CD4-positive, alpha-beta T cell treated with Interleukin-6 at 100 ng/mL for 8 hours (primary cell): ENCODE measurements at places on chromosomes 1 and 21.

- no peak for DNase-seq
These were observed 7.9 kb downstream of the KIF21B start for GRCh38 chr1:201015551-201016091.

GRCh38 chr1:19975423-19976193 lies 3.8 kb downstream of the PLA2G2A start:
- DNase-seq, result no peak

DNA sequence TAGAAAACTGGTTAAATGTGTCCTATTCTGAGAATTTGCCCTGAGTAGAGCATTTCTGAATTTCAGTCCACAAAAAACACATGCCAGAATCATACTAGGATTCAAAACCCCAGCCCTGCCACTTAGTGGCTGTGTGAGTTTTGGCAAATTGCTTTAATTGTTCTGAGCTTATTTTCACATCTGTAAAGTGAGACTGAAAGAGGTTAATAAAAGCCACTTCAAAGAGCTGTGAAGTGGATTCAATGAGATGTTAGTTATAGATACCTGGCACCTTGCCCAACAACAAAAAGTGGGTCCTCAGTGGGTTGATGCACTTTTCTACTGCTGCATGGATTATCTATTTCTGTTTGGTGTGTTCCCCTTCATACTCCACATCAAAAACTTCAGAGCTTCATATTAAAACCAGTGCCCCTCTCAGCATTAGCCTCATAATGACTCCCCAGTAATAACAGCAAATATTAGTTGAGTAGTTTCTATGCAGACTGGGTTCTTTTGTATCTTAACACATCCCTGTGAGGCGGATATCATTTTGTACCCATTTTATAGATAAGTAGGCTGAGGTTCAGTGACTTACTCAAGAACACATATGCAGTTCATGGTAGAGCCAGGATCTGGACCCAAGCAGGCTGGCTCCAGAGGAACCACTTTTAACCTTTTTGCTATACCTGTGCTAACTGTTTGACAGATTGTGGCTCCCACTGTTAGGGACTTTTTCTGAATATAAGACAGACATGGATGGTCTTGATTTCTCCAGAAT lies 14.2 kb upstream of the ADORA3 start:
- peak; percentile 48 for DNase-seq

GRCh38 chr1:221078260-221078965 lies 199.2 kb downstream of the HLX start:
- DNase-seq, result no peak

DNA sequence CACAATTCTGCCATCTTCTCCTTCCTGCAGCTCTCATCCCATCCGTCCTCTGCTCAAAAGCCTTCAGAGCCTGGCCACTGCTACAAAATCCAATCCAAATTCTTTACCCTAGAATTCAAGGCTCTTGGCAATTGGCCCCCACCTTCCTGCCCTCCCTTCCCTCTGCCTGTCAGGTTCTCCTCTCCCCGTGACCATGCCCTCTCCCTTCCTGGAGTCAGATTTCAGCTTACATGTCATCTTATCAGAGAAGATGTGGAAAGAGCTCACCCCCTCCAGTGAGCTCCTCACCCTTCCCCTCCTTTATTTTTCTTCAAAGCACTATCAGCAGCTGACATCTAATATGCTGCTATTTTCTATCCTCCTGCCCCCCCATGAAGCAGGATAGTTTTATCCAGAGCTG lies 86.9 kb downstream of the GRIK3 start:
- no peak for DNase-seq

DNA sequence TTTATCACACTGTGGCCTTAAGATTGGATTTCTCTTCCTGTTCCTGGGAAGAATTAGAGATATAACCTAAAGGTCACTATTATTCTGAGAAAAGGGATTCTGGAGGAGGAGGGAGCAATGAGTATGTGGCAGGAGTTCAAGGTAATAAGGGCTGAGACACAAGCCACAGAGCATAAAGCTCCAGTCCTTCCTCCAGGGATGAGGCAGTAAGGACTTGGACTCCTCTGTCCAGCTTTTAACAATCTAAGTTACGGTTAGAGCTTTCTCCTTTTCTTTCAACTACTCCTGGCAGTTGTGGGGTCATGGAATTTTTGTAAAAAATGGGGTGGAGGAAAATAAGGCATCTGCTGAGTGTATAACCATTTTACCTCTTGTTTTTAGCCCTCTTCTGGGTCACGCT lies at the start of gene HSD3B2:
TSS of gene HSD3B2 (plus strand) at position 201 of the 400 bp plus-strand sequence. CDS start 270 bp downstream, outside the sequence.
- no peak for DNase-seq

GRCh38 chr1:83571536-83571935 lies 427.4 kb downstream of the TTLL7 start:
- DNase-seq, result no peak

GRCh38 chr1:214524824-214525223 lies 26.6 kb downstream of the PTPN14 start:
- DNase-seq, result no peak

DNA sequence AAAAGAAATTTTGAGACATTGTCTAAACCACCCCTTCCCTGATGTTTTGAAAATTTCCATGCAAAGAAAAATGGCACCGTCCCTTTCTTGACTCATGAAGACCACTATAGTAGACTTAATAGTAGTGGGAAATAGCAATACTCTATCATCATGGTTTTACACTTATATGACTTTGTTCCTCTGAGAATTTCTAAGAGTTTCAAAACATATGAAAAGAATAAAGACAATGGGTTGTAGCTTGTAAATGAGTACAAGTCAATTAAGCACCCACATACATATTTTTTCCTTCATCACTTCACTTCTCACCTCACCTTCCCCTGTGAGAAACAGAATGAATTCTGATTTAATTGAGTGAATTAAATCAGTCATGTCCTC lies 151.7 kb downstream of the LYPLAL1 start:
- DNase-seq, result no peak

DNA sequence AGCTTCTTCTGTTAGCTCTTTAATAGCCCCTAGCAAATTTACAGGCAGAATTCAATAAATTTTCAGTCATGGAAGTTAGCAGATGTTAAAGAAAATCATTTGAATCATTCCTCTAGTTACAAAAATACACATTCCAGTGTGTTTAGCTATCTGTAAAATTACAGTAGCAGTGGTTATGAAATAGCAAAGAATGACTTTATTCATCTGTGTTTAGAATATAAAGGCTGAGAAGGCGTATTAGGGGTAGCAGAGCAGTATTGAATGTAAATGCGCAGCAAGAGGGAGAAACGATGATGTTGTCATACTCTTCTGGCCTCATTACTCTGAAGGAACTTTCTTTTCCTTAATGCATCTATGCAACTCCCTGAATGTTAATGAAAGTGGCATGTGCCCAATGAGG lies 106.2 kb upstream of the CYYR1 start:
- no peak for DNase-seq

DNA sequence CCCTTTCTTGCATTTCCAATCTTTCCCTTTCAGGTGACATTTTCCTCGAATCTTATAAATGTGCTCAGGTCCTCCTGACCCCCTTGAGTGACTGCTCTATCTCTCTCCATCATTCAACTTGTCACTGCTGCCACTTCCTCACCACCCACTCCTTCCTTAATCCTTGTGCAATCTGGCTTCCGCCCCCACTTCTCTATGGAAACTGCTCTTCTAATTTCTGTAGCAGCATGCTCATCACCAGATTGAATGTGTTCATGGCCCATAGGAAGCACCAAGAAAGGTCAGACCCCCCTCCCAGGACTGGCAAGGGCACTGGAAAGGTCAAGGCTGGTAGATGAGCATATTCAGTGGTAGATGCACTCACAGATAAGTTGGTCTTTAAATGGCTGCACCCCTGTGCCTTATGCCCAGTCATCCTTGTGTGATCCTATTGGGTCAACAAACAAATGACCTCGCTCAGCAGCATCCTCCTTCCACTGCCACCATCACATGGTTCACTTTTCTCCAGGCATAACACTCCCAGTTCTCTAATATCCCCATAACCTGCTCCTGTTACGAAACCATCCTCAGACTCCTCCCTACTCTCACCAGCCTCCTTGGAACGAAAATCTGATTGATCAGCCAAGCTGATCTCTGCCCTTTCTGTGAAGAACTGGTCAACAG lies 288.5 kb upstream of the POU3F1 start:
- no peak for DNase-seq

GRCh38 chr1:227770812-227771211 lies 35.6 kb downstream of the SNAP47 start:
- DNase-seq, result no peak

- DNase-seq, result no peak
These were observed 60.5 kb downstream of the CD58 start for GRCh38 chr1:116510361-116510760.

DNA sequence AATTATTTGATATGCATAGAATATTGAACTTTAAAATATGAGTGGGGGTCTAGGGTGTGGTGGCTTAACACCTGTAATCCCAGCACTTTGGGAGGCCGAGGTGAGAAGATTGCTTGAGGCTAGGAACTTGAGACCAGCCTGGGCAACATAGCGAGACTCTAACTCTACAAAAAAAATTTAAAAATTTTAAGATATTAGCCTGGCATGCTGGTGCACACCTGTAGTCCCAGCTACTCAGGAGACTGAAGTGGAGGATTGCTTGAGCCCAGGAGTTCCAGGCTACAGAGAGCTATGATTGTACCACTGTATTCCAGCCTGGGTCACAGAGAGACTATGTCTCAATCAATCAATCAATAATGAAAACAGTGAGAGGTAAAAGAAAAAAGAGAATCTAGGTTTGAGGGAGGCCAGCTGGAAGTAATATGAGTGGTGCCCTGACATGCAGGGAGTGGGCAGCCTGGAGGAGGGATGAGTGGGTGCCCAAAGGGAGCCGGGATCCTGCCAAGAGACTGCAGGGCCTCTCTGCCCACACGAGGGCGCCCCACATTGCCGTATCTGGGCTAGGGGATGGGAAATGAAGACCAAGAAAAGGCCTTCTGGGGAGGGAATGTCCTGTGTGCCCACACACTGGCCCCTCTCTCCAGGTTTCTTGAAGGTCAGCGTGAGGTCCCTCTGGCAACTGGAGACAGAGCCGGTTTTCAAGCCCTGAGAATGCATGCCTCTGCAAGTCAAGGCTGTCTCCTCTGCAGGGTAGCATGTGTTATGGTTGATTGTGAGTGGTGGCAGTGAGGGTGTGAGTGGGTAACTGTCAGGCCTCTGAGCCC lies 93.9 kb upstream of the PPM1J start:
- peak; percentile 41 for DNase-seq

GRCh38 chr1:6498576-6499111 lies 7.2 kb upstream of the PLEKHG5 start:
- no peak for DNase-seq

DNA sequence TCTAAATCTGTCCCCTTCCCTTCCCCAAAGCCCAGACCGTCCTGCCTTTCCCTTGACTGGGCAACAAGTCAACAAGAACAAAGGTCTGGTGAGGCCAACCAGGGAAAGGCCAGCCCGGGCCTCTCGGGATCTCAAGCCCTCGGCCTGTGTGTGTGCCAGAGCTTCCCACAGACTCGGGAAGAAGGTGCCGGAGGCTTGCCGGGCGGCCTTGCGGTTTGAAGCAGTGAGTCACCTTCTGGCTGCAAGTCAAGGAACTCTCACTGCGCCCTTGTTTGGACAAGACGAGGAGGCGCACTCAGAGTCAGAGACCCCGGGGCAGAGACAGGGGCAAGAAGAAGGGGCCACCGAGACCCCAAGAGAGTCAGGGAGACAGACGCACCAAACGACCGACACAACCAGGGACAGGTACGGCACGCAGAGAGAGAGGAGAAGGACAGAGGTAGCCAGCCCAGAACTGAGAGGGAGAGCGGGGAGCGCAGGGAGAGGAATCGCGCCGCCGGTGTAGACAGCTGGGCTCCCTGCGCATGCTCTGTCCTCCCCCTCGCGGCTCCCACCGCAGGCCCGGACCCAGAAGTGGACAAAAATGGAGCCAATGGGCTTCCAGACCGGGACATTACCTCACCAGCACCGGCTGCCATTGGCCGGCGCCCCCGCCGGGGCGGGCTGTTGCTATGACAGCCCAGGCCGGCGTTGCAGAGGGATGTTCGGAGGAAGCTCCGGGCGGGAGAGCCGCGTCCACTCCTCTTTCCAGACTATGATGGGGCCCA lies 66.6 kb upstream of the LAPTM5 start:
- DNase-seq, result peak; percentile 43

DNA sequence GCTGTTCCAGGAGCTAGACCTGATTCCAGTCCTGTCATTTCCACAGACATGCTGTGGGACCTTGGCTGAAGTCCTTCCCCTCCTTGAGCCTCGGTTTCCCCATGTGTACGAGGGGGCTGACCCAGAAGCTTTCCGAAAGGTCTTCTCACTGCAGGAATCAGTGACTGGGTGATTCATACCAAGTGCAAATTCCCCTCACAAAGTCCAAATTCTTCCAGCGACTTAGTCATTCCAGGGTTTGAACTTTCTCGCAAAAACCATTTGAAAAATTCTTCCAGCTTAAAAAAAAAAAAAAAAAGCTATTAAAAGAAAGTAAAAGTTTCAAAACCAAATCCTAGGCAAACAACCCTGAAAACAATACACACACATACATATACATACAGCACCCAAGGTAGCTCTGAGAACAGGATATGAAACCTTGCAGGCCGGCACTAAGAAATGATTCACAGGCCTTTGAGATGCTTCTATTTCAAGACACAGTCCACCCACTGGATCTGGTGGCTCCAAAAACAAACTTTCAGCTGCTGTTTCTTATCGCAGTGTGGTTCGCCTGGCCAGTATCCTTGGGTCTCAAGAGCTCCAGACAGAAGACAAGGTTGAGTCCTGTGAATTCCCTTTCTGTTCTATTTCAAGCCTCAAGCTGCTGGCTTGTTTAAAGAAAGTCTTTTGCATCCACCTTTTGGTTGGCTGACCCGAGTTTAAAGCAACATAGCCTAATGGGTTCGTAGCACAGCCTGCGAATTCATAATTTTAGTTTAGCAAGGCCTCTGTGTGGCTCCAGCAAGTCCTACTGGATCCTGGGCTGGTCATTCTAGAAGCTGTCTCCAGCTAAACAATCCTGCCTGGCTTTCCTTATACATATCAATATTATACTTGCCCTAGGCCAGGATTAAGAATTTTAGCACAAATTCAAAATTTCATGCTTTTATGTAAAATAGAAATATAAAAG lies 18.0 kb upstream of the ID3 start:
- no peak for DNase-seq

GRCh38 chr1:110309767-110310166 lies 29.4 kb upstream of the RBM15 start:
- no peak for DNase-seq

GRCh38 chr1:86938450-86938849 lies 24.0 kb downstream of the HS2ST1 start:
- DNase-seq, result no peak

- no peak for DNase-seq
These were observed 98.6 kb upstream of the KRTAP19-8 start for GRCh38 chr21:31136891-31137290.
